ENCODE measurements at places on chromosomes 6 and 20.

GRCh38 chr6:141719476-141719875 is 413.2 kb upstream of the GJE1 start:
- no peak for DNase-seq

- peak; percentile 69 for DNase-seq
These were observed at the start of gene METTL24 for GRCh38 chr6:110357664-110358552. Gene METTL24, minus strand, starts transcription at chr6:110358349. Its CDS starts 77 bp downstream, at chr6:110358272.

DNA sequence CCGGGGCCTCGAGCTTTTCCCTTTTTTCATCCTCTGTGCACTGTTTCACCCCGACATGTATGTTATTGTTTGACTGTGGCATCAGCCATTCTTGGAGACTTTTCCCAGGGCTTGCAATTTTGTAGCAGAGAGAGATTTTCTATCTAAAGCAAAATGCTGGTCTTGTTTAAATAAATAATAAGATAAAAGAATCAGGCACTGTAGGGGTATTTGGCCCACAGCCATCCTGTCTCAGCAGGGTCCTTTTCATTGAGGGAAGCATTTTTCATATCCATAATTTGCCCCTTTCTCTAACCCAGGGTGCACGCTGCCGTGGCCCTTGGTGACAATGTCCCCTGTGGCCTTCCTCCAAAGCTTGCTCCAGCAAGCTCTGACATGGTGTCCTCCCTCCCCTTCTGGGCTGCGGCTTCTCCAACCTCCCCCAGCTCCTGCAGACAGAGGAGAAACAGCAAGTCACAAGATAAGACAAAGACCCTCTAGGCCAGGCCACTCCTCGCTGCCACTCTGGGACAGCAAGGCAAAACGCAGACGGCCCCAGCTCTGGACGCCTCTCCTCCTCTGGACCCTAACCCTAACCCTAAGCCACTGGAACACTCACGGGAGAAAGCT is 117.6 kb downstream of the MYLK4 start:
- no peak for DNase-seq

DNA sequence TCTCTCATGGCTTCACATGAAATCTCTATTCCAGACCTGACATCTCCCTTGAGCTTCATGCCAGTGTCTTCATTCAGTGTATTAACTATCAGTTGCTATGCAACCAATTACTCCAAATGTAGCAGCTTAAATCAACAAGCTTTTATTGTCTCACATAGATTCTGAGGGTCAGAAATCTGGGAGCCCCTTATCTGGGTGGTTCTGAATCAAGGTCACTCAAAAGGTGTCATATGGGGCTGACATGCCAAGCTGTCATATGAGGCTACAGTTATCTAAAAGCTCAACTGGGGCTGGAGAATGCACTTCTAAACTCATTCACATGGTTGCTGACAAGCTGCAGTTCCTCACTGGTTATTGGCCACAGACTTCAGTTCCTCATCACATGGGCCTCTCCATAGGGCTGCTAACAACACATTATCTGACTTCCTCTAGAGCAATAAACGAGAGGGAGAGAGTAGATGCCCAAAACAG is 7.3 kb upstream of the CGA start:
- no peak for DNase-seq

DNA sequence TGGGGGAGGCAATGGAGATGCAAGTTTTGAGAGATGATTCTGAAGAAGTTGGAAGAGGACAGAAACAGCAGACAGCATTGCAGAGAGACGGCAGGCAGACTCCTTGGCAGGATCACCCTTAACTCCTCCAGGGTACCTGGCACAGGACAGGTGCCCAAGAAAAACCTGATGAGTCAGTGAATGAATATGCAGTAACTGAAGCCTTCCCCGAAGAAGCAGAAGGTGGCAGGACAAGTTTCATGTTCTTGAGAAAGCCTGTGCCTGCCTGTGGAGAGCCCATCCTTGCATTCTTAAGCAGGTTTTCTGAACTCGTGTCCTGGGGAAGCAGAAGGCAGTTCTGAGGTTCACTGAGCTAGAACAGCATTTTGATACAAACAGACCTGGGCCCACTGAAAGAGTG is 79.6 kb upstream of the SASH1 start:
- no peak for DNase-seq

DNA sequence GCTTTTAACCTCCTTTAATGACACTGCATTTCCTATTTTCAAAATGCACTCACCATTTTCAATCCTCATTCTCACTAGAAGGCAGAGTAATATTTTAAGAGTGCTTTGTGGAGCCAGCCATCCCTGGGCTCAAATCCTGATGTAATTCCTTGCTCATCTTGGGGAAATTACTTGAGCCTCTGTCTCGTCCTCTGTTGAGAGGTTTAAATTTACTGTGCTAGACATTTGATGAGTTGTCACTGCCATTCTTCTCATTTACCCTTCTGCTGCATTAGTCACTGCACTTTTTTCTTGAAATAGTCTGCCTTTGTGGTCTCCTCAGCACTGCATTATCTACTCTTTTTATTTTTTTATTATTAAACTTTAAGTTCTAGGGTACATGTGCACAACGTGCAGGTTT is 150.0 kb upstream of the HDDC2 start:
- DNase-seq: no peak

- DNase-seq: peak; percentile 40
These were observed 2.6 kb downstream of the PRSS35 start for GRCh38 chr6:83514866-83515466.

- peak; percentile 12 for DNase-seq
These were observed 2.5 kb downstream of the TNFRSF6B start for GRCh38 chr20:63698739-63699465.

- no peak for DNase-seq
These were observed 14.0 kb downstream of the TPD52L2 start for GRCh38 chr20:63878899-63879663.

GRCh38 chr6:10429638-10430427 is 15.0 kb upstream of the TFAP2A start:
- DNase-seq: no peak

DNA sequence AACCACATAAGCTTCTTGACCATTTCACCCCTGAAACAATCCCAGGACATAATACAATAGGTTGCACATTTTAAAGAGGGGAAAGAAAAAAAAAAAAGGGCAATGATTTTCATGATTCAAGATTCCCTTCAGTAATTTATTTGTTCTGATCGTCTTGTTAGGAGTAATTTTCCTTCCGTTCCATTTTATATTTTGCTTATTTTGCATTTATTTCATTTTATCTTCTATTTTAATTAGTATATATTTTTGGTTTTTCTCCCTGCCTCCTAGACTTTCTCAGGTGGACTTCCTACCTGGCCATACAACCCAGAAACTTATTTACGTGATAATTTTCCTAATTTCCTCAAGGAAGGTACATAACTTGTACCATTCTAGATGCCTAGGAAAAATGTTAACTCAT is 32.6 kb downstream of the FBXO5 start:
- DNase-seq: no peak

GRCh38 chr6:93604951-93605350 is 185.6 kb upstream of the EPHA7 start:
- no peak for DNase-seq

GRCh38 chr6:97508646-97509045 is 225.6 kb upstream of the MMS22L start:
- no peak for DNase-seq

- DNase-seq: no peak
These were observed 232.9 kb downstream of the EPM2A start for GRCh38 chr6:145502416-145502815.

GRCh38 chr6:104630955-104631354 is 228.8 kb downstream of the HACE1 start:
- no peak for DNase-seq

Measured in HEK293T (cell line).